ENCODE measurements at places on chromosomes 5 and 9.
A peak's percentile ranks its signal among the peaks of the same experiment; 100 is the strongest.

DNA sequence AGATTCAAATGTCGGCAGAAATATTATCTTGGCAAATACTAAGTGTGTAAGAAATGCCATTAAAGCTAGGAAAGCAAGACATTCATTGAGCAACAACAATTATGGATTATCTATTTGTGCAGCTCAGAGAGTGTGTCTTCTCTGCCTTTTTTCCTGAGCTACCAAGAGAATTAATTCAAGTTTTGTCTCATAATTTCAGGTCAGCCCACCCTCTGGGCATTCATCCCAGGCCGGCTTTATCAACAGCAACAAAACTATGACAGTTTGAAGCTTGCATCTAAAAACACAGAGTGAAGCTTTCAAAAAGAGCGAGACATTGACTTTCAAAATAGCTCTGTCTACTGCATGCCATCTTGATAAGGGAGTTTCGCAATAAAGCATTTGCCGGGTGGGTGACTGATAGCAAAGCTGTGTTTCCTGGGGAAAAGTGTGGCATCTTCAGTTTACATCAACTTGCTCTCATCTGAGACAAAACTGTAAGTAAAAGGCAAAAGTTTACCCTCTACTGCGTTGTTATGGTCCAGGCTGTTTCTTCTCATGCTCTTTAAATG lies 182.4 kb downstream of the IRX1 start:
- no peak for ATAC-seq

DNA sequence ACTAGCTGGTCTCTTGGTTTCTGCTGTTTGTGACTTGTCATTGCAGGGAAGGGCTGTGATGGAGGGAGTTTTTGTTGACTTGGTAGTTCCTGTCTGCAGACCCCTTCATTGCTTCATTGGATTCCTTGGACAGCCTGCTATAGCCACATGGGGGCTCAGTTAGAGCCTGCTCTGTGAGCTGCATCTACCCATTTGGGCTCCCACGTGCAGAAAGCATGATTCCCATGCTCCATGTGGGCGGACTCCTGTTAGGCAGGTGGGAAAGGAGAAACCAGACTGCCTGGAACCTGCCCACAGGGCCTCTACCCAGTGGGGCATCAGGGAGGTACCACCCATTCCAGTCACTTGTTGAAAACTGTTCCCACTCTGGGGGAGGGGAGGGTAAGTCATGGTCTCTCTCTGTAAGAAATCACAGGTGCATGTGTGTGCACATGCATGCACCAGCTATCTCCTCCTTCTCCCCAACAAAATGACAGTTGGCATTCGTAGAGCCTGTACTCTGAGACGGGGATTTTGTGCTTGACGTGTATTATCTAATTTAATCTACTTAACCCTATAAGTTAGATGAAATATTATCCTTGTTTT lies 61.0 kb downstream of the DAPK1 start:
- ATAC-seq: no peak

DNA sequence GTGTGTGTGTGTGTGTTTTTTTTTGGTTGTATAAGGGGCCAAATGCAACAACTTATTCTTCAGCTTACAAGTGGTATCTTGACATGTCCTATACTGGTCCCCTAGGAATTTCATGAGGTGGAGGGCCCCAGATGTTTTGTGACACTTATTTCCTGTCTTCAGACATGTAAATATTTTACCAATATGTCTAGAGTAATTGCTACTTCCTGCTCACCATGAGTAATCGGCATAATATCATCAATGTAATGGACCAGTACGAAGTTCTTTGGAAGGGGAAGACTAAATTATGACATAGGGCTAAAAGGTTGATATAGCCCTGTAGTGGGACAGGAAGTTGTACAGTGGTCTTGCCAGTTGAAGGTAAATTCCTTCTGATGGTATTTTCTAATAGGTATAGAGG lies 3.7 kb upstream of the OTULIN start:
- ATAC-seq: no peak

- ATAC-seq: no peak
These were observed 10.9 kb upstream of the EGFL7 start for GRCh38 chr9:136651860-136652259.

GRCh38 chr9:15244001-15244441 lies 63.0 kb downstream of the TTC39B start:
- no peak for ATAC-seq

DNA sequence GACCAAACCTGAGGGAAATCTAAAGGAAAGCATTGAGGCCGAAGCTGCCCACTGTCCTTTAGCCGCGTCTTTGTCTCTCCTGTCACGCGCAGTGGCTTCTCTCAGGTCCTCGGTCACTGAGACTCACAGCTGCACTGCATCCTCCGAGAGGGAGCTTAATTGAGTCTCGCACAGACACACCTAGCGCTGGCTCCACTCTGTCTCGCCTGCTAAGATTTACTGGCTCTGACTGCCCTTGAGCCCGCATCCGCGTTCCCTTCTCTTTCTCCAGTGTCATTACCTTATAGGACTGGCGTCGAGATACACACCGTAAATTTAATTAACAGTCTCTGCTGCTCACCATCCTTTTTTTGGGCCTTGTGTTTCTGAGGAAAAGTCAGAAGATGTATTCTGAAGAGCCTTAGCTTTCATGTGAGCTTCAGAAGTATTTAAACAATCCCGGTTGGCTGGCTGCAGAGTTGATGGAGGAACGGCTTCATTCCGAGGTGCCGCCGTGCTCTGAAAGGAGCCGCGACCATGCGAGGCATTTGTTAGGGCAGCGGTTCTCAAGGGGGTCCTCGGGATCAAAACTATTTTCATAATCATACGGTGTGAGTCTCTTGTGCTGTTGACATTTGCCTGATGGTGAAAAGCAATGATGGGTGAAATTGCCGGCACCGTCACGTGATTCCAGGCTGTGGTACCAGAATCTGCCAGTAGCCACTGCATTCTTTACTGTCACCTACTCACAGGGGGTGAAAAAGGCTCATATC lies 58.3 kb downstream of the GPR107 start:
- no peak for ATAC-seq

DNA sequence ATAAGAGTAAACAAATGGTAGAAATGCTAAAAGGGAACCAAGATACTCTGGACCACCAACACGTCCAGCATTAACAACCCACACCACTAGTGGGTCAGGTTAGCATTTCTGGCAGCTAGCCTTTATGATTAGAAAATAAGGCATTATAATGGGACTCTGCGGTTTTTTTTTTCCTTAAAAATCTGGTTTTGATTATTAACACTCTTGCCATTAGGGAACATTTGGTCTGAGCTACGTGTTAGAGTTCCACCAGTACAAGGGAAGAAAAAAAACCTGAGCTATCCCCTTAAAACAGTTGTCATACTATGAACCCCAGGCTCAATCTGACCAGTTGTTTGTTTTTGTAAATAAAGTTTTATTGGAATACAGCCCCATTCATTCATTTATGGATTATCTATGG lies 110.4 kb downstream of the NTRK2 start:
- no peak for ATAC-seq

GRCh38 chr5:95080030-95080429 lies 204.9 kb downstream of the MCTP1 start:
- ATAC-seq: no peak

DNA sequence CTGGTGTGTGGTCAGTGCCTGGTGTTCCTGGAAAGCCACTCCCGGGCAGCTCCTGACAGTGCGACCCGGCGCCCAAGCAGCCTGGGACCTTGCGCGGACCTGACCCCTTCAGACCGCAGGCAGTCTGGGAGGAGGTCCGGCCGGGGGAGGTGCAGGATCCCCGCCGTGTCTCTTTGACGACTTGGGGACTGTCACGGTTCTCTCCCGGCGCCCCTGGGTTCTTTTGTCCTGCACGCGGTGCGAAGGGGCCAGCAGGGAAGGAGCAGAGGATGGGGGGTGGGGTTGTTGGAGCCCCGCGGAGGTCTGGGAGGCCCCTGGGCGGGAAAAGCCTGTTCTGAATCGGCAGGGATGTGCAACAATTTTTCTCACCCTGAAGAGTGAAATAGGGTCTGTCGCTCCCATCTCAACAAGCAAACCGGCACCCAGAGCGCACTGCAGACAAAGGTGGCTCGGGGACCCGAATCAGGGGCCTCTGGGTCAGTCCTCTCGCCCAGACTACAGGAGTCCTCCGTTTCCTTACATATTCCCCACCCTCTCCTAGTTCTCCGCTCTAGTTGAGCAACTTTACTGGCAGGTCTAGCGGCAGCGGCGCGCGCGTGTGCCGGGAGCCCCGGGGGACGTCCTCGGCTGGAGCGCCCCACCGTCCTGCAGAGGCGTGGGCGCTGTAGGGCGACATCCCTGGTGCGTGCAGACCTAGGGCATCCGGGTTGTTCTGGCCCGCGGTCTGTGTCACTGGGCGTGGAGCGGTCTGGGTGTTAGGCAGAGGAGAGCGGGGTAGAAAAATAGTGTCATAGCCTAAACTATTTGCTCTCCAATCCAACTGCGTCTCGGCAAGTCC lies 1.2 kb downstream of the VCAN start:
- peak; percentile 47 for ATAC-seq

- no peak for ATAC-seq
These were observed 4.6 kb upstream of the HNRNPA0 start for GRCh38 chr5:137758715-137759306.

DNA sequence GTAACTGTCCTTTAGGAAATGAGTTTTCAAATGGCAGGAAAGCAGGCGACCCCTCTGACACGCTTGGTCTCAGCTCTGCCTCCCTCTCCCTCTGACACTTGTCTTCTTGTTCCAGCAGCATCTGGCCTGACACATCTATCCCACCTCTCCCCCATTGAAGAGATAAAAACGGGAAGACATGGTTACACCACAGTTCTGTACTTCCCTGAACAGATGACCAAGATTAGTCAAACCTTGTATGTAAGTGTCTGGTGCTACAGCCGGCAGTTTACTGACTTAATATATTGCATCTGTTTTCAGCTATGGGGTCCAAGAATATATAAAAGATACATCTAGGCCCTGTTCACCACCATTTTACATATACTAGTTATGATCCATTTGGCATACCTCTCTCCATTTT lies 29.6 kb upstream of the MLLT3 start:
- no peak for ATAC-seq

- no peak for ATAC-seq
These were observed 134.8 kb downstream of the BASP1 start for GRCh38 chr5:17352223-17352622.

DNA sequence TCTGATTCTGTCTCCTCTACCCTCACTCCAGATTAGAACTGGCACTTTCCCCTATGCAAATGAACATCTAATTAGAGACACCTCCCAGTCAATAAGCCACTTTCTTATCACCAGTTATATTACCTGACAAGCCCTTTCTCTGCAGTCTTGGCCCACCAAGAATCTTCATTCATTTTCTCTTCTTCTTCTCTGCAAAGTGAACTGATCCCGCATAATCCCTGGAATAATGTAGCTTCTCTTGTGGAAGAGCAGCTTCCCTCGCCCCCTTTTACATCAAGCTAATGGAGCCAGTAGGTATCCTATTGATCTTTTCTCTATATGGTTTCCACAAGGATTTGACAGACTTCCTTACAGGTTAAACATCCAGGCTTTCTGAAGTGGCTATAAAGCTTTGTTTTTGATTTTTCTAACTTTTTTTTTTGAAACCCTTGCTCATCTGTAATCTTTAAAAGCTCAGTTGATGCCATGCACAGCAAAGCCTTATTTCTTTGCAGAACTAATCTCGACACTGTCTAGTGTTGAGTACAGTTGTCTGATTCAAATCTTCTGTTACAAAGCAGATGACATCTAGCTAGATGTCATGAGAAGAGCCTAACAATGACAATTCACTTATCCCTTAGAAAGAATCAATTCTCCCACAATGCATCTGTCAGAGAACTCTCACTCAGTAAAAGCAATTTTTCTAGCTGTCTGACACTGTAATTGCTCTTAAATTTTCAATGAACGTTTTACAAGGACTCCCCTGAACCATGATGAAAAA lies 281.4 kb downstream of the ISL1 start:
- ATAC-seq: no peak

DNA sequence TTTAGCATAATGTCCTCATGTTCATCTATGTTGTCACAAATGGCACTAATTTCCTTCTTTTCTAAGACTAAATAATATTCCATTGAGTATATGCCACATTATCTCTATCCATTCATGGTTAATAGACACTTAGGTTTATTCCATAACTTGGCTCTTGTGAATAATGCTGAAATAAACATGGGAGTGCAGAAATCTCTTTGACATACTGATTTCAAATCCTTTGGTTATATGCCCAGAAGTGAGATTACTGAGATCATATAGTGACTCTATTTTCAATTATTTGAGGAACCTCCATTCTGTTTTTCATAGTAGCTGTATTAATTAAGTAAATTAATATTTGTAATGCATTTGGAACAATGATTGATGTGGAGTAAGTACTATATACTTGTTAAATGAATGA lies 13.0 kb downstream of the SMIM3 start:
- no peak for ATAC-seq

GRCh38 chr9:96565671-96566497 lies 53.8 kb downstream of the CDC14B start:
- no peak for ATAC-seq

GRCh38 chr5:144567421-144567780 lies 396.7 kb downstream of the KCTD16 start:
- no peak for ATAC-seq

- ATAC-seq: no peak
These were observed 5.8 kb upstream of the ISL1 start for GRCh38 chr5:51377151-51378060.

DNA sequence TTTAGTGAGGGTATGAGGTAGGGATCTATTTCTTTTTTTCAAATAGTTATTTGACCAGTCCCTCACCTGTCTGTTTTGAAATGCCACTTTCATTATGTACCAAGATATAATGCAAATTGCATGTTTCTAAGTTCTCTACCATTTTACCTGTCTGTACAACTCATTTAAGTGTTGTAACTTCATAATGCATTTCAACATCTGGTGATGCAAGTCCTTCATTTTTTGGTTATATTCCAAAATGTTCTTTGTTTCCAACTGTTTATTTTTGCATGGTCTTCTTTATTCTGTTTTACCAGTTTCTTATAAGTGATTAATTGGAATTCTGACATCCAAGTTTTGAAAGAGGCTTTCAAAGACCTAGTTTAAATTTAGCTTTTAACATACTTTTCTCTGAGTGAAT lies 26.8 kb downstream of the TDRD7 start:
- ATAC-seq: no peak

GRCh38 chr5:107968406-107968843 lies 297.7 kb upstream of the EFNA5 start:
- ATAC-seq: no peak

- no peak for ATAC-seq
These were observed 7.3 kb downstream of the ZFP62 start for GRCh38 chr5:180853848-180854176.

DNA sequence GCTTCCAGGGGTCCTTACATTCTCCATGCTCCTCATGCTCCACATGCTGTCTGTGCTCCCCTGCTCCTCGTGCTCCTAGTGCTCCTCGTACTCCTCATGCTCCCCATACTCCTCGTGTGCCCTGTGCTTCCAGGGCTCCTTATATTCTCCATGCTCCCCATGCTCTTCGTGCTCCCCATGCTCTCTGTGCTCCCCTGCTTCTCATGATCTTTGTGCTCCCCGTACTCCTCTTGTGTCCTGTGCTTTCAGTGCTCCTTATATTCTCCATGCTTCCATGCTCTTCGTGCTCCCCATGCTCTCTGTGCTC lies 51.9 kb downstream of the TRIP13 start:
- no peak for ATAC-seq

DNA sequence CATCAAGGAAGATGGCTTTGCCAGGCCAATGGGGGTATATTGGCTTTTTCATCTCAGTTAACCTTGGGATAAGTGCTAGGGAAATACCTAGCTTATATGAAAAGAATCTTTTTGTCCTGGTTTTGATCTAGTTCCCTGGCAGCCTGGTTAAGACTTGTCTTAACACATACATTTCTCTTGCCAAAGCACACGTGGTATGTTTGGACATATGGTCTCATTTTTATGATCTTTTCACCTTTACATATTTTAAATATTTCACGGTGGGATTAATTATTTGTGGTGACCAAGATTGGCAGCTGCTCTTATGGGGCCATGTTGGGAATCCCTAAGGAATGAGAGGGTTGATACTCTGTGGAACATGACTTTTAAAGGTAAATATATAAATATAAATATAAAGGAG lies 312.5 kb downstream of the NPR3 start:
- ATAC-seq: no peak
